ENCODE measurements at places on chromosomes 2 and 18.

DNA sequence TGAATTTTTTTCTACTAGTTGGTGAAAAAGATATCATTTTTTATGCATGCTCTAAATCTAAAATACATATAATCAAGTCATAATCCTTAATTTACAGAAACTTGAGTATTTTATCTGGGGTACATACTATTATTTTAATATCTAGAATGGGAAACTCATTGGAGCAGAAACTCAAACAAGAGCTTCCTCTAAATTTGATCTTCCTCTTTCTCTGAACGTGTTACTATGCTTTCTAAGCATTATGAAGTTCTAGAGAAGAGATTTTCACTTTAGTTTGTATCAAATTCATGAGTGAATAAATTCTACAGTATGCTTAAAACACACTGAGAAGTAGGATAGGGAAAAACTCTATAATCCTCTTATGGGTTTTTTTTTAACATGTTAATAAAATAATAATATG is 20.6 kb upstream of the SLC38A11 start:
- no peak for DNase-seq

- no peak for DNase-seq
Measured at GRCh38 chr2:157261199-157261782, 3.8 kb downstream of the GALNT5 start.

GRCh38 chr2:69143748-69144360 is 130.9 kb downstream of the ANTXR1 start:
- DNase-seq: no peak

GRCh38 chr2:237615631-237616249 is 11.6 kb upstream of the LRRFIP1 start:
- DNase-seq: no peak

GRCh38 chr2:178225006-178225805 is 30.9 kb downstream of the OSBPL6 start:
- no peak for DNase-seq

- no peak for DNase-seq
Measured at GRCh38 chr2:26536371-26537068, 58.6 kb upstream of the OTOF start.

- DNase-seq: no peak
Measured at GRCh38 chr2:108938077-108938710, 50.8 kb downstream of the EDAR start.

GRCh38 chr18:56115071-56116015 is 523.0 kb downstream of the TXNL1 start:
- DNase-seq: no peak

GRCh38 chr2:19369341-19369955 is 11.0 kb upstream of the OSR1 start:
- DNase-seq: no peak

- DNase-seq: no peak
Measured at GRCh38 chr18:52948868-52949444, 609.0 kb downstream of the DCC start.

DNA sequence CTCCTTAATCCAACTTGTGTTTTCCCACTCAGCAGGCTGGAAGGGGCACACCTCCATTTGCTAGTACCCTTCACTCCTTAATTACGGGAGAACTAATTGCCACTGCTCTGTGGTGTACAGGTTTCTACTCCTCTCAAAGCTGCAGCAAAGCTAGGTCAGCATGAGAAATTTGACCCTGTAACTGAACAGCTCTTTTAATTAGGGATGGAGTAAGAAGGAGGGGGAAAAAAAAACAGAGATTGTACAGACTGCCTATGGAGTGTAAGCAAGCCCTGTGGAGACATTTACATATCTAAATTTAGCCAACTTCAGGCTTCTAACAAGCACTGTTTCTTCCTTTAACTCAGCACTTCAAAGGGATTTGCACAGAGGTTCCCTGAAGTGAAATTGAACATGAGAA is 629.7 kb upstream of the SETBP1 start:
- DNase-seq: no peak

Measured in T-helper 1 cell (primary cell).